Esophagus muscularis mucosa (tissue), 4 donors: ENCODE measurements at places on chromosomes 7 and 10. TPM values are rescaled to one million over a fixed set of nuclear protein-coding genes. Genes with fewer than 3 reads are reported as not detected.

The HOXA5 gene
- total RNA-seq: 7.8 TPM

The RPEL1 gene
- total RNA-seq: not detected

The CTTNBP2 gene
- 15.3 TPM for total RNA-seq

The ARMH3 gene
- 12.9 TPM for total RNA-seq

The SLC29A4 gene
- 6.3 TPM for total RNA-seq

The FAM53B gene
- total RNA-seq: 37.4 TPM

The PRSS2 gene
- total RNA-seq: not detected

The GIMAP1 gene
- total RNA-seq: 6.6 TPM

The ENO4 gene
- 0.17 TPM for total RNA-seq

The NFE2L3 gene
- total RNA-seq: 2.6 TPM

The CPA2 gene
- not detected for total RNA-seq

The IFIT2 gene
- 2.2 TPM for total RNA-seq

The C7orf57 gene
- total RNA-seq: not detected

The AGAP6 gene
- total RNA-seq: 6.3 TPM

The GRM3 gene
- not detected for total RNA-seq

The HOXA1 gene
- total RNA-seq: 0.42 TPM

The UBTD1 gene
- 10.8 TPM for total RNA-seq

The MAP3K8 gene
- 19.1 TPM for total RNA-seq

The ZNF239 gene
- 2.9 TPM for total RNA-seq

The STRIP2 gene
- total RNA-seq: 1.7 TPM

The LIPJ gene
- not detected for total RNA-seq

The AS3MT gene
- 5.2 TPM for total RNA-seq

The FBXL15 gene
- total RNA-seq: 19.5 TPM

The C10orf143 gene
- total RNA-seq: 5.0 TPM

The SPACDR gene
- total RNA-seq: not detected

The MUC12 gene
- total RNA-seq: 2.5 TPM

The CPXM2 gene
- total RNA-seq: 91.2 TPM

The ASIC3 gene
- 1.3 TPM for total RNA-seq

The MOGAT3 gene
- total RNA-seq: 0.17 TPM

The COBL gene
- 47.7 TPM for total RNA-seq

The CARD11 gene
- total RNA-seq: 2.0 TPM

The KCNMA1 gene
- 284 TPM for total RNA-seq

The RSPH10B2 gene
- not detected for total RNA-seq

The C10orf67 gene
- not detected for total RNA-seq

The CALY gene
- total RNA-seq: 2.1 TPM

The PLAU gene
- 4.2 TPM for total RNA-seq

The PCLO gene
- total RNA-seq: 2.6 TPM

The CYP3A7 gene
- total RNA-seq: 0.26 TPM

The WAPL gene
- total RNA-seq: 39.9 TPM

The CH25H gene
- 2.1 TPM for total RNA-seq

The LSM5 gene
- 15.0 TPM for total RNA-seq

The DYNC1I1 gene
- total RNA-seq: 13.7 TPM

The SGPL1 gene
- 21.6 TPM for total RNA-seq

The FRMD4A gene
- total RNA-seq: 24.9 TPM

The GBX1 gene
- not detected for total RNA-seq

The CRHR2 gene
- total RNA-seq: 0.13 TPM

The UCN3 gene
- total RNA-seq: not detected

The COL13A1 gene
- total RNA-seq: 2.0 TPM

The GDF2 gene
- not detected for total RNA-seq

The PPP1R9A gene
- 23.7 TPM for total RNA-seq

The UTF1 gene
- not detected for total RNA-seq

The WEE2 gene
- total RNA-seq: not detected

The SORCS1 gene
- total RNA-seq: 11.9 TPM

The NPC1L1 gene
- 0.17 TPM for total RNA-seq
